ENCODE measurements at places on chromosomes 4 and X.

GRCh38 chr4:171846232-171846631 lies 33.0 kb downstream of the GALNTL6 start:
- DNase-seq: no peak

DNA sequence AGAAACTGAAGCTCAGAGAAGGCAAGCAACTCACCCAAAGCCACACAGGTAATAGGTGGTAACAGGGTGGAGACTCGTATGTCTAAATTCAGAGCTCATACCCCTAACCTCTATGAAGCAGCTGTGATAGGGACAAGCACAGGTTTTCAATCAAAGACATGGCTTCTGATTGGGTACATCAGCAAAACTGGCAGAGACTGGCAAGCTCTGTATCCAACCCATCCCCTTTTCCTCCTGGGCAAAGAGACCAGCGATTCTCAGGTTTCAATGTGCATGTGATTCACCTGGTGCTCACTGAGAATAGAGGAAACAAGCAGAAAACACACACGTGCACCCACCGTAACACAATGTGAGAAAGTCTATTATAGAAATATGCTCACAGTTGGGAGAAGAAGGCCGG lies 153.0 kb downstream of the SMIM20 start:
- DNase-seq: no peak

- no peak for DNase-seq
These were observed 32.5 kb downstream of the PDGFC start for GRCh38 chr4:156939139-156939538.

DNA sequence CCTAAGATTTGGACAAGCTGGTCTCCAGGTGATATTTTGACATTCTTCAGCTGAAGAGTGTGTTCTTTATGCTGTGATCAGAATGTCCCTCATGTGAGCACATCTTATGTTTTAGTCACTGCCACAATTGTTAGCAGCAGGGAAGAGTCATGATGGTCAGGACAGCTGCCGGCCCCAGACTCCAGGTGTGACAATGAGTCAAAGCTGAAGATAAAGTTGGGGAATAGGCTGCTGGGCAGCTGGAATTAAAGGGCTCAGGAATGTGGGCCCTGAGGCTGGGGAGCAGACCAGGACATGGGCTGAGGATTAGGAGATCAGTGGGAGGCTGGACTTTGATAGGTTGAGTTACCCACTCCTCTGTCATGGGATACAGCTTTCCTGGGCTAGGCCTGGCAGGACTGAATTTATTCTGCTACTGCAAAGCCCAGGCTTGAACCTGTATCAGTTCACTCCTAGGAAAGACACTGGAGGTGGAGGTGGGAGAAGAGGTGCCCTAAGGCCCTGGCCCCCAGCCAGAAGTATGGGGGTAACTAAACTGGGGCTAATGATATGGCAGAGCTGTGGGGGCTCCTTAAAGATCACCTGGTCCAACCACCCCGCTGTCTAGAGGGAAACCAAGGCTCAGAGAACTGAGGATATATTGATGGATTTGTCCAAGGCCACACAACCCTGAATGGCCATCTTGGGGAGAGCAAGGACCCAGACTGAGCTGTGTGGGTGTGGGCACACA lies 119.5 kb downstream of the PJA1 start:
- DNase-seq: no peak

DNA sequence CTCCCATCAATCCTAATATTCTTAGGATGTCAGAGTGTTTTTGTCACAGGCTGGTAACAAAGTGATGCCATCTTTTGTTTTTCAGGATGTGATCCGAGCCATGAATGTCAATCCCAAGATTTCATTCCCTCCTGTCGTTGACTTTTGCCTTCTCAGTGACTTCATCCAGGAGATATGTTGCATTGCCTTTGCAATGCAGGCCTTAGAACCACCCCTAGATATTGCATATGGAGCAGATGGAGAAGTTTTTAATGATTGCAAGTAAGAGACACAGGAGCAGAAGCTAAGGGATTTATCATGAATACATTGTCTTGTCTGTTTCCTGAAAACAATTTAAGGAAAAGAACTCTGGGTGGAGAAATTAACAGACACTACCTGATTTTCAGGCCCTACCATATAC lies 28.6 kb downstream of the SPATA18 start:
- DNase-seq: no peak
